Stimulated activated CD4-positive, alpha-beta T cell treated with anti-CD3 and anti-CD28 coated beads, Interleukin-1b, Interleukin-23, amount 100 ng/mL, for 48 hours (primary cell): ENCODE measurements at places on chromosomes 13 and 19.
A peak's percentile ranks its signal among the peaks of the same experiment; 100 is the strongest.

GRCh38 chr13:49972709-49973108 is 24.1 kb upstream of the TRIM13 start:
- no peak for DNase-seq

DNA sequence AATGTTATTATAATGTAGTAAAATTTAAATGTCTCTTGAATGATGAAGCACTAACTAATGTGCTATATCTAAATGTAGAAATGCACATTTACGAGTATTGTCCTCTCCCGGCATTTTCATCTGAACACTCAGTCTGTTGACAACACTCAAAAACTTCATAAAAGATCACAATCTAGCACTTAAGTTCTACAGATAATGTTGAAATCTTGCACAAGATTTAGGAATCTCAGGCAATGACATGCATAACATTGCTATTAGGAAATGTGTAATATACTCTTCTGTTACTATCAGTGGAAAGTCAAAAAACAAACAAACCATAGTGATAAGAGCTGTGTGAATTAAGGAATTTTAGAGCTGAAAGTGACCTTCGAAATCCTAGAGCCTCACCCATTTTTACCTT is 37.5 kb upstream of the XPO4 start:
- no peak for DNase-seq

DNA sequence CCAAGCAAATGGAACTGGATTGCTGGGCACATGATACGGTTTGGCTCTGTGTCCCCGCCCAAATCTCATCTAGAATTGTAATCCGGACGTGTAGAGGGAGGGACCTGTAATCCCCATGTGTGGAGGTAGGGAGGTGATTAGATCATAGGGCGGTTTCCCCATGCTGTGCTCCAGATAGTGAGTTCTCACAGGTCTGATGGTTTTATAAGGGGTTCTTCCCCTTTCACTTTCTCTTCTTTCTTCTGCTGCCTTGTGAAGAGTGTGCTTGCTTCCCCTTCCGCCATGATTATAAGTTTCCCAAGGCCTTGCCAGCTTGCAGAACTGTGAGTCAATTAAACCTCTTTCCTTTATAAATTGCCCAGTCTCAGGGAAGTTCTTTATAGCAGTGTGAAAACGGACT is 32.6 kb upstream of the MTIF3 start:
- DNase-seq, result no peak

- DNase-seq, result no peak
Measured at GRCh38 chr13:110652231-110652730, 36.9 kb downstream of the NAXD start.

DNA sequence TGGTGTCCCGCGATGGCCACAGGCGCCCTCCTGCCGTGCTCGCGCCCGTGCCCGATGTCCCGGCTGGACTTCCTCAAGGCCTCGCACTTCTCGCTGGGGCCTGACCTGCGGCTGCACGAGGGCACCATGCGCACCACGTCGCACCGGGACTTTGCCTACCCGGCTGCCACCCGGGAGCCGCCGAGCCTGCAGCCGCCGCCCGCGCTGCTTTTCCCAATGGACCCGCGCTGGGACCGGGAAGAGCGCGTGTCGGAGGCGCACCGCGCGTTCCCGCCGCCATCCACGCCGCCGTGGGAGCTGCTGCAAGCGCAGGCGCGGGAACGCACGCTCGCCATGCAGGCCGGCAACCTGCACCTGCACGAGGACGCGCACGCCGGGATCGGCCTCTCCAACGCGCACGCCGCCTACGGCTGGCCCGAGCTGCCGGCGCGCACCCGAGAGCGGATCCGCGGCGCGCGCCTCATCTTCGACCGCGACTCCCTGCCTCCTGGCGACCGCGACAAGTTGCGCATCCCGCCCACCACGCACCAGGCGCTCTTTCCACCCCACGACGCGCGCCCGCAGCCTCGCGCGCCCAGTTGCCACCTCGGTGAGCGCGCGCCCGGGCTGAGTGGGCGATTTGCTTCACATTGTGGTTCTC is 12.1 kb upstream of the PEX11G start:
- peak; percentile 68 for DNase-seq

- DNase-seq, result no peak
Measured at GRCh38 chr13:40252241-40252640, 414.2 kb downstream of the FOXO1 start.

DNA sequence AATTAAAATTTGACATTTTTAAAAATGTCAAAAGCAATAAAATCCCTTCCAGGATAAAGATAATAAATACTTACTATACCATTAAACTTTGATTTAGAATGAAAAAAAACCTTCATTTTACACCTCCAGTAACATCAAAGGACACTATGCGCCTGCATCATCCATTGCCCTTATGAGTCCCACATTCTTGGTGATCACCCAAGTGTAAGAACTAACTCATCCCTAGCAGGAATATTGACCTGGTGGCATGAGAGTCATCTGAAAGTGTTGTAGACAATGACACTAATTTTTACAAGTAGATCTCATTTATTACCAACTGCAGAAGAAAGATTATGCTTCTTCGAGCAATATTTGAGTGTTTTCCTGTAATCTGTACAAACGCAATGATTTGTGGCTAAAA is 1128.9 kb downstream of the EFNB2 start:
- no peak for DNase-seq

DNA sequence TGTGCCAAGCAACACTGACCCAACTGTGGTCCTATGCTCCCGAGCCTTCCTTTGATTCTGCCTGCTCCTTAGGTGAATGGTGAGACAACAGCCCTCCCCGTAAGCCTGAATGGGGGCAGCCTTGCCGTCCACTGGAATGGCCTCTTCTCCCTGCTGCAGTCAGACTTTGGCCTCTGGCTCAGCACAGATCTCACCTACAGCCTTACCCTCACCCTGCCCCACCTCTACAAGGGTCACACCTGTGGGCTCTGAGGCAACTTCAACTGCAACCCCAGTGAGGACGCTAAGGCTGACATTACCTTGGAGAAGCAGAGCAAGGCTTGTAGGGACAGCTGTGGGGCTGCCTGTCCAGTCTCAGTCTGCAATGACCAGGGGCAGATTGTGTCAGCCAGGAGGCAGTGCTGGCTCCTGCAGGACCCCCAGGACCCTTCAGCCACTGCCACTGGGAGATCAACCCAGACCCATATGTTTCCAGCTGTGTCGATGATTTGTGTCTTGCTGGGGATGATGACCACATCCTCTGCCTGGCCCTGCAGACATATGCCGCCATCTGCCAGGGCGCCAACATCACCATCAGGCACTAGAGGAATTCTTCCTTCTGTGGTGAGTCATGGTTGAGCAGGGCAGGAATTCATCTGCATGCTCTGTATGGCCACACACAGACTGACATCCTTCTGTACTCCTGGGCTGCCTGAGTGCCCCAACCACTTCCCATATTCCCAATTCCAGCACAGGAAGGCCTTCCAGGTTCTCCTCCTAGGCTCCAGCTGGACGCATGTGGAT is 27.3 kb upstream of the FXYD3 start:
- DNase-seq, result no peak

DNA sequence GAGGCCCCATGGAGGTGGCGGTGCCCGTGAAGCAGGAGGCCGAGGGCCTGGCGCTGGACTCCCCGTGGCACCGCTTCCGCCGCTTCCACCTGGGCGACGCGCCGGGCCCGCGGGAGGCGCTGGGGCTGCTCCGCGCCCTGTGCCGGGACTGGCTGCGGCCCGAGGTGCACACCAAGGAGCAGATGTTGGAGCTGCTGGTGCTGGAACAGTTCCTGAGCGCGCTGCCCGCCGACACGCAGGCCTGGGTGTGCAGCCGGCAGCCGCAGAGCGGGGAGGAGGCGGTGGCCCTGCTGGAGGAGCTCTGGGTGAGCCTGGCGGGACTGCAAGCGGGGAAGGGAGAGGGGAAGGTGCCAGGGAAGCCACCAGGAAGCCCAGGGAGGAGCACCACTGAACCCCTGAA is 5.8 kb downstream of the ZNF444 start:
- DNase-seq, result no peak

DNA sequence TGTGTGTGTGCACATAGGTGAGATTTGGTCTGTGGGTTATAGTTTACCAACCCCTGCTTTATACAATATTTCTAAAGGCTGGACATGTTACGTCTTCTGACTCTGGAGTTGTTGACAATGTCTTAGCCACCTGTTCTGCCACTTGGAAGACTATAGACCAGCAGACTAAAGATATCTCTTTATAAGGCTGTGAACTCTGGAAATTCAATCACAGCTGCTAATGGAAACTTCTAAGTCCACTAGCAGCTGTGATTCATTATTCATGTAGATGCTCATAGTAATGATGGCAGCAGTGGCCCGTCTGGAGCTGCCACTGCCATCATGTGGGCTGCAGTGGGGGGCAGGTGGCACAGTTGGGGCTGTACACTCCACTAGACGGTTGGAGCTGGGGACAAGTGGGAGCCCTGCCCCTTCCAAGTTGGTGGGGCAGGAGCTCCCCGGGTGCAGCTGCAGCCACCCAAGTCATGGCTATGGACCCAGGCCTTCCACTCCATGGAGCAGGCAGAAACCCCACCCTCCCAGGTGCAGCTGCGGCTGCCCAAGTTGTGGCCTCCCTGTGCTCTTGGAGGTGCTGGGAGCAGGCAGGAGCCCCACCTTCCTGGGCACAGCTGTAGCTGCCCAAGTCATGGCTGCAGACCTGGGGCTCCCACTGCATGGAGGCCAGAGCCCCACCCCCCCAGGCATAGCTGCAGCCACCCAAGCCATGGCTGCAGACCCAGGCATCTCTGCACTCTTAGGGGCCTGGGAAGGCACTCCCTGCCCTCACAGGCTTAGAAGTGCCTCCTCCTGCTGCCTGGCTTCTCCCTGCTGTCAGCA is 8.8 kb downstream of the IGFL4 start:
- DNase-seq, result no peak

- no peak for DNase-seq
Measured at GRCh38 chr13:36530050-36530789, 97.9 kb downstream of the CCNA1 start.

- DNase-seq, result no peak
Measured at GRCh38 chr19:52190487-52191293, 838 bp downstream of the PPP2R1A start.
